Left ventricle myocardium superior (tissue), 1 donor: ENCODE measurements at places on chromosomes 13 and 19.

DNA sequence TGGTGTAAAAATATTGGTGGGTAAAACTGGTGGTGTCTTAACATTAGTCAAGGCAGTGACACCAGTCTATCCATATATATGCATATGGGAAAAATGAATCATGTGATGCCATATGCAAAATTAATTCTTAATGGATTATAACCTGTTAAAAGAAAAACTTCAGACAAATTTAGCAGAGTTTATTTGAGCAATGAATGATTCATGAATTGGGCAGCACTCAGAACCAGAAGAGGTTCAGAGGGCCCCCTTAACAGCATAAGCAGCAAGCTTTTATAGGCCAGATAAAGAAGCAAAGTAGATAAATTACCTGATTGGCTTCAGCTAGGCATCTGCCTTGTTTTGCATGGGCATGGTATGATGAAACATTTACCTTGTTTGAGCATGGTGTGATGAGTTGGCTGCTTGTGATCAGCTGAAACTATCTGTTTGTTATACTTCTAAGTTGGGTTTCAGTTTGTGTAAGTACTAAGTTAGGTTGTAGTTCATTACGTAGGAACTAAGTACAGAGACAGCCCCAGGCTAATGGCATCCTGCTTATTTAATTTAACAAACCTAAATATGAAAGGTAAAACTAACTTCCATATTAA, 66.6 kb downstream of the DNAJC15 start:
- DNase-seq: no peak

- no peak for DNase-seq
Observed at GRCh38 chr19:50772476-50772875, 2.2 kb downstream of the GPR32 start.

GRCh38 chr13:72751220-72751619, 23.5 kb downstream of the BORA start:
- DNase-seq: no peak

GRCh38 chr19:45591004-45591637, 6.5 kb upstream of the OPA3 start:
- DNase-seq: peak; percentile 63

DNA sequence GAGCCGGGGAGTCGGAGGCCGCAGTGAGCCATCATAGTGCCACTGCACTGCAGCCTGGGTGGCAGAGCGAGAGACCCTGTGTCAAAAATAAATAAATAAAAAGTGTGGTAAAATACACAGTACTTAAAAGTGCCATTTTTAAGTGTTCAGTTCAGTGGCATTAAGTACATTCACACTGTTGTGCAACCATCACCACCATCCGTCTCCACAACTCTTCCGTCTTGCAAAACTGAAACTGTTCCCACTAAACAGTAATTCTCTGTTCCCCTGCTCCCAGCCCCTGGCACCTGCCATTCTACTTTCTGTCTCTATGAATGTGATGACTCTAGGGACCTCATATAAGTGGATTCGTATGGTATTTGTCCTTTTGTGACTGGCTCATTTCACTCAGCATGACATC, 13.3 kb downstream of the SLC25A42 start:
- no peak for DNase-seq

DNA sequence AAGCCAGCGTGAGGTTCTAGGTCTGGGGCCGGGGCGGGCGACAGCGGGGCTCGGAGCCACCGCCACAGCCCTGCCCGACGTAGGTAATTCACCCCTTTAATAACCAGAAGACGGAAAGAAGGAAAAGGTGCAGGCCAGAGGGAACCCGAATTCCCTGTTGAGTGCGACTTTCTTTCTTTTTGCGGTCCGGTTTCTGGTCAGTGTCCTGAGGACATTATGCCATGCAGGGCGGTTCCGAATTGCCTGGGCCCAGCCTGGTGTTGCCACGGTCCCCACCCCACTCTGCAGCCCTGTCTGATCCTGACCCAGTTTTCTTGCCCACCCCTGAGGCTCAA, 18.4 kb upstream of the TFDP1 start:
- no peak for DNase-seq

- DNase-seq: peak; percentile 29
Observed at GRCh38 chr13:103695320-103695719, 629.1 kb upstream of the SLC10A2 start.

DNA sequence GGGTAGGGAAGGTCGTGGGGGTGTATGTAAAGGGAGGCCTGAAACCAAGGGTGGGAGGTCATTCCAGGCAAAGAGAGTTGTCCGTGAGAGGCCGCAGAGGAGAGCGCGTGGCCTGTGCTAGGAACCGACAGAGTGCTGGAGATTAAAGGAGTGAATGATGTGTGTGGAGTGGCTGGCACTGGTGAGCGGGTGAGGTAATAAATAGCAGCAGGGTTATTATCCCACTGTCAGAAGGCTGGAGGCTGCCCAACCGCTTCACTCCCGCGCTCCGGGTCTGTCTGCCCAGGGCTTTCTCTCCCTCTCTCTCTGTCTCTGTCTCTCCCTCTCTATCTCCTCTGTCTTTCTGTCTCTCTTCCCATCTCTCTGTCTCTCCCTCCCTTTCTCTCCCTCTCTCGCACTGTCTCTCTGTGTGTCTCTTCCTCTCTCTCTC, 17.4 kb downstream of the ZNF579 start:
- DNase-seq: peak; percentile 85

DNA sequence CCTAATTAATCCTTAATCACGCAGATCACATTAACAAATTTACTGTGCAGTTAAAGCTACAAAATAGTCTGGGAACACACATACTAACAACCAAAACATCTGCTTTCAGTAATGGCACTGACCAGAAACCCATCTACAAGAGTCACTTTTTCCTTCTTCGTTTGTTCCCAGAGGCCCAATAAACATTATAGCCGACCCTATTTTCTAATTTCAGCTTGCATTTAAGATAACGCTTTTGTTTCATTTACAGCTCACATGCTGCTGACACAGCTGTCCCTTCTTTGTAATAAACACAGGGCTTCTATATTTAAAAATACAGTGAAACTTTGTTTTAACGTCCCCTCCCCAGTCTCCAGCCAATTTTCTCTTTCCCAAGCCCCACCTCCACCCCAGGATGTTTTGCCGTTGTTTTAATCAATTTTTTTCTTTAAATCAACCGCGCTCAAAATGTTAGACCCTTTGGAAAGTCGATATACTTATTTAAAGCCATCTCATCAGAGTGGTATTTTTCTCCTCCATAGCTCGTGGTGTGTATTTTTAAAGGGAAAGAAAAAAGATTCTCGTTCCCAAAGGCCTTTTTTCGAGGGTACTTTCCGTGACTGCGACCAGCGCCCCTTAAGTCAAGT, 1.7 kb upstream of the WBP4 start:
- DNase-seq: no peak

DNA sequence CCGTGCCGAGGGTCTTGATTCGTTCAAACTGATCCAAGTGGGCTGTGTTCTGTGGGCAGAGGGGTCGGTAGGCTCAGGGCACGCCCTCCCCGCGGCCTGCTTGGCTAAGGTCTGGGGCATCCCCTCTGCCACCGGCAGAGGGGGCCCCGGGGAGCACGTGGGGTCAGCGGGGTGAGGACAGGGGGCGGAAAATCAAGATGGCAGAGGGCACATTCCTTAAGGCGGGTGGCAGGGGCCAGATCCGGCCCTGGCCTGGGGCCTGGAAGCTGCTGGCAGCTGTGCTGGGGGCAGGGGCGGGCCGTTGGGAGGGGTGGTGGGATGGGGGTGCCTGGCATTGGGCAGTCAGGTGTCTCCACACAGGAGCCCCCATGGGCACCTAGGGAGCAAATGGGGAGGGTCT, 10.7 kb downstream of the PRKACA start:
- peak; percentile 54 for DNase-seq

DNA sequence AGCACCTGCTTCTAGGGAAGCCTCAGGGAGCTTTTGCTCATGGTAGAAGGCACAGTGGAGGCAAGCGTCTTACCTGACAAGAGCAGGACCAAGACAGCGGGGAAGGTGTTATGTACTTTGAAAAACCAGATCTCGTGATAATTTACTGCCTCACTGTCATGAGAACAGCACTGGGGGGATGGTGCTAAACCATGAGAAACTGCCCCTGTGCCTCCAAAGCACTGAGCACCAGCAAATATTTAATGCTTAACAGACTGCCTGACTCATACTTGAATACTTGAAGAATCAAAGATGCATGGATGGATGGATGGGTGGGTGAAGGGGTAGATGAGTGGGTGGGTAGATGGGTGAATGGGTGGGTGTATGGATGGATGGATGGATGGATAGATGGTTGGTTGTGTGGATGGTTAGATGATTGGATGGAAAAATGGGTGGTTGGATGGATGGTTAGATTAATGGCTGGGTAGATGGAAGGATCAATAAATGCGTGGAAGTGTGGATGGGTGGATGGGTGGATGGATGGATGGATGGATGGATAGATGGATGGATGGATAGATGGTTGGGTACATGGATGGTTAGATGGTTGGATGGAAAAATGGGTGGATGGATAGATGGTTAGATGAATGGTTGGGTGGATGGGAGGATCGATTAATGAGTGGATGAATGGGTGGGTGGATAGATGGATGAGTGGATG, 101.1 kb upstream of the IPO5 start:
- DNase-seq: no peak

DNA sequence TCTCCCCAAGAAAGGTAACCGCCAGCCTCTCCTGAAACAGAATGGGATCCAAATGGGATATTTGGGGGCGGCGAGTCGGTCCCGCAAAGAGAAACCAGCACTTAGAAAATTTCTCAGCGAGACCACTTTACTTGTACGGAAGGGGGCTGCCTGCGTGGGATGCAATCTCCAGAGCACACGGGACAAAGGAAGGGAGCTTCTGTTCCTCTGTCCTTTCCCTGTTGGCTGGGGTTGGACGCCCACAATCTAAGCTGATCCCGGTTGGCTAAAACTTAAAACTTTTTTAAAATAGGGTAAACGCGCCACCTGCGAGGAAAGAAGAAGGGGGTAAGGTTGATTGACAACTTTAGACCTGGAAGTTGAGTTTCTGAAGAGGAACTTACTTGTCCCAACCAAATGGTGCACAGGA, 826 bp upstream of the BSG start:
- peak; percentile 28 for DNase-seq

GRCh38 chr13:34255711-34256110, 437.8 kb downstream of the RFC3 start:
- DNase-seq: no peak

DNA sequence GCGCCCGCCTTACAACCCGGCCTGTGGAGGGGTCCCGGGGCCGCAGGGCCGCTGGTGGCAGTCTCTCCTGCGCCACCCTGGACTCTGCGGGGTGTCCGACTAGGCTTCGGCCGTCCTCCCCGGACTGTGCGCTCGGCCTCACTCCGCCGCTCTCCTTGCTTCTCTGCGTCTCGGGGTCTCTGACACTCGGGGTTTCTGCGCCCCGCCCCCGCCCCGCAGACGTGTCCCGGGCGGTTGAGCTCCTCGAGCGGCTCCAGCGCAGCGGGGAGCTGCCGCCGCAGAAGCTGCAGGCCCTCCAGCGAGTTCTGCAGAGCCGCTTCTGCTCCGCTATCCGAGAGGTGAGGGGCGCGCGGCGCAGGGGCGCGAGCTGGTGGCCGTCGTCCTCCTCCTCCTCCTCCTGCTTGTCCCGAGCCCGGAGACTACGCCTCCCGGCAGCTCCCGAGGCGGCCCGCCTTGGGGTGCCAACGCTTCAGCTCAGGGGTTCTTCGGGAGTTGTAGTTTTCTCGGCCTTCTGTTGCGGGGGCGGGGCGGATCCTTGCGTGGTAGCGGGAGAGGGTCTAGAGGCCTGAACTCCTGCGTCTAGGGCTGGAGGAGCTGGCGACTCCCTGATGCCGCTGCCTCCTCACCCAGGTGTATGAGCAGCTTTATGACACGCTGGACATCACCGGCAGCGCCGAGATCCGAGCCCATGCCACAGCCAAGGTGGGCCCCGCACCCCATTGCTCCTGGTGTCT, 627 bp downstream of the LIN7B start:
- peak; percentile 81 for DNase-seq

DNA sequence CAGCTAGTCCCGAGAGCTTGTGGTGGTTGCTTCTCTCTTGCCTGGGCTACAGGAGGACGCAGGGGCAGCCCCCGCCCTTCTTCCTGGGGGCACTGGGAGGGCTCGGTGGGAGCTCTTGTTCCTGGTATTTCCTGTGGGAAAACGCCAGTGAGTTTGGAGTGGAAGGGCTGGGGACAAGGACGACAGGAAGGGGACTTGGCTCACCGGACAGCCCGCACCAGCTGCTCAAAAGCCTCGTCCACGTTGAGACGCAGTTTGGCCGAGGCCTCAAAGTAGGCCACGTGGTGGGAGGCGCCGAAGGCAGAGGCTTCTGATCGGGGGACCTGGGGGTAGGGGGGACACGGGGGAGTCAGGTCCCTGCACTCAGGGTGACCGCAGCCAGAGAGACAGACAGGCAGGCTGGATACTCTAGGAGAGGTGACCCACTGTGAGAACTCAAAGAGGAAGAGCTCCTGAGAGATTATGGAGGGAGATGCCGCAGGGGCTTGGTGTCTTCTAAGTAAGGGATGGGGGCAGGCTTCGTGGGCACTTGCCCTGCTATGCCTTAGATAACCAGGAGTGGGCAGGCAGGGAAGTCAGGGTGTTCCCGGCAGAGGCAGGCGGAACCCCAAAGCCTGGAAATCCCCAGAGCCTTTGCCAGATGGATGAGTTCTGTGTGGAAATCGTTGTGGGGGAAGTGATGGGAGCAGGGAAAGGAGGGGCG, 4.3 kb downstream of the RRAS start:
- DNase-seq: no peak

- DNase-seq: no peak
Observed at GRCh38 chr19:5628461-5628860, 5.6 kb downstream of the SAFB start.

GRCh38 chr19:41144403-41144802, 30.2 kb downstream of the CYP2F1 start:
- DNase-seq: peak; percentile 80

DNA sequence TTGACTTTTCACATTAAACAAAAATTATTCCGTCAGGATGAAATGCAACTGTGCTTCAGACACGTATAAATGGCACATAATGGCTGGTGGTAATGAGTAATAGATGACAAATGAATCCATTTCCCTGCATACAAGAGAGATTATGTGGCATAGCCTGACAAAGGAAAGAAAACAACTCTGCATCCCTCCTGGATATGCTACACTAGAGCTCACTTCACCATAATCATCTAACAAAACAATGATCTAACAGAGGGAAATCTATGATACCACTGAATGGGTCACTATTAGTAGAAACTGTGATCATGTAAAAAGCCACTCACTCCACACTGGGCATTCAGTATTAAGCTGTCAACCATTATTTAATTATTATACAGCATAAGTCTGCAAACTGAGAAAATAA, 1498.4 kb downstream of the EFNB2 start:
- no peak for DNase-seq
